ENCODE measurements at places on chromosomes 1 and 21.

DNA sequence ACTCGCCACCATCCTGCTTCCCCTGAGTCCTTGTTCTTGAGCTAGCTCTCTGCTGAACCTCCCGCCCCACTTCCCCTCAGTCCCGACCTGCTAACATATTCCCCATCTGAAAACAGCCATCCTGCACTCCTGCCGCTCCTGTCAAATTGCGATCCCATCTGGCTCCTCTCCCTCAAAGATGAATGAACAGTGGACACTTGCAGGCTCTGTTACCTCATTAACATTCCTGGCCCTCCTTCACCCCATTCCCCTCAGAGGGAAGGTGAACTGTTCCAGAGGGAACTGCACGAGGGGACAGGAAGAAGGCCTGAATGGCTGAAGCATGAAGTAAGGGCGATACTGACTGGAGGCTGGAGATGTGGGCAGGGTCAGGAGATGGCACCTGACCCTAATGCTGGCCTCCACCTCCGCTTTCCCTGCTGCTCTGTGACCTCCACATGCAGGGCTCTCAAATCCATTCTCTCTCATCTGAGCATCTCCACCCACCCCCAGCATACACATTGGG is 7.4 kb upstream of the CELSR2 start:
- DNase-seq, result no peak

- no peak for DNase-seq
Measured at GRCh38 chr21:16179773-16180172, 450.0 kb downstream of the USP25 start.

- peak; percentile 8 for DNase-seq
Measured at GRCh38 chr1:188642704-188643103, 1814.0 kb downstream of the PLA2G4A start.

GRCh38 chr1:223175032-223175431 is 32.0 kb upstream of the TLR5 start:
- peak; percentile 51 for DNase-seq

DNA sequence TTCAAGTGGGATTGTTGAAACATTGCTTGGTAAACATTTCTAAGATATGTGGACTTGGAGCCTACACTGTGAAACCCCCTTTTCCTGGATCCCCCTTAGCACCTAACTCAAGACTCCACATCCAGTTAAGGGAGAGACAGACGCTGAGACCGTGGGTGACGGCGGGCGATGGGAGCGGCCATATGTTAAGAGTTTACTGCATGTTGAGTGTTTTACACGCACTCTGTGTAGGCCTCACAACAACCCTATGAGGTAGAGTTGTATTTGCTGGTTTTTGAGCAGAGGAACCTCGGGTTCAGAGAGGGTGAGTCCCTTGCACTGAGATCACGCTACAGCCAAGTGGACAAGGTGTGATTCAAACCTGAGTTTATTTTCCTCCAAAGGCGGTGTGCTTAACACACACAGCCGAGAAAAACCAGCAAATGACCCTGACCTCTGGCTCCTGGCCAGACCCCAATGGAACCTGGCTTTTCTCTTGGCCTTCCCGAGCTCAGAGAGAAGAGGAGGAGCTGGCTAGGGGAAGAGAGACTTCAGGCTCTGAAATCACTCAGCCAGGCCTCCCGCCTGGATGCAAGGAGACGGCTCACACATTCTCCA is 46.9 kb upstream of the GOLT1A start:
- DNase-seq, result no peak

DNA sequence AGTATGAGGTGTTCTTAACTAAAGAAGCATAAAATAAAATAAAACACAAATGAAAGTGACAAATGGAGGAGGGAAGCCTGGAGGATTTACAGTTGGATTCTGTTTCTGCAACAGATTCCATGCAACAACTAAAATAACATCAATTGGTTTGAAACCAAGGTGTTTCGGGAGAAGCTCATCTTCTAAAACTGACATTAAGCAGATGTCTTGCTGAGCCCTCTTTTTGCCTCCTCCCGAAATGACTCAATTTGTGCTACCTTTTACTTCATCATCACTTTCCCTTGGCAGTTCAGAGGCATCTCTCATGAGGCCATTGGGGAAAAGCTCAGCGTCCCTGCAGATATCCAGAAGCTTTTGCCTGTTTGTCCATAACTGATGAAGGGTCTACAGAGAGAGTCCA is 121.6 kb upstream of the ADAR start:
- no peak for DNase-seq

GRCh38 chr1:1354271-1355247 is 3.8 kb downstream of the MXRA8 start:
- DNase-seq, result peak; percentile 53

DNA sequence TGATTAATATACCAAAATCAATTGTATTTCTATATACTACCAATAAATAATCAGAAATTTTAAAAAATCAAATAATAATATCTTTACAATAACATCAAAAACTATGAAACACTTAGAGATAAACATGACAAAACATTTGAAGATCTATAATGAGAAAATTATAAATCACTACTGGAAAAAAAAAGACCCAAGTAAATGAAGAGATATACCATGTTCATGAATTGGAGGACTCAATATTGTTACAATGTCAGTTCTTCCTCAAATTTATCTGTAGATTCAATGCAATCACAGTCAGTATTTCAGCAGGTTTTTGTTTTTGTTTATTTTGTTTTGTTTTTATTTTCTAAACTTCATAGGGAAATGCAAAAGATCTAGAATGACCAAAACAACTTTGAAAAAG is 4.2 kb upstream of the ITPKB start:
- no peak for DNase-seq

DNA sequence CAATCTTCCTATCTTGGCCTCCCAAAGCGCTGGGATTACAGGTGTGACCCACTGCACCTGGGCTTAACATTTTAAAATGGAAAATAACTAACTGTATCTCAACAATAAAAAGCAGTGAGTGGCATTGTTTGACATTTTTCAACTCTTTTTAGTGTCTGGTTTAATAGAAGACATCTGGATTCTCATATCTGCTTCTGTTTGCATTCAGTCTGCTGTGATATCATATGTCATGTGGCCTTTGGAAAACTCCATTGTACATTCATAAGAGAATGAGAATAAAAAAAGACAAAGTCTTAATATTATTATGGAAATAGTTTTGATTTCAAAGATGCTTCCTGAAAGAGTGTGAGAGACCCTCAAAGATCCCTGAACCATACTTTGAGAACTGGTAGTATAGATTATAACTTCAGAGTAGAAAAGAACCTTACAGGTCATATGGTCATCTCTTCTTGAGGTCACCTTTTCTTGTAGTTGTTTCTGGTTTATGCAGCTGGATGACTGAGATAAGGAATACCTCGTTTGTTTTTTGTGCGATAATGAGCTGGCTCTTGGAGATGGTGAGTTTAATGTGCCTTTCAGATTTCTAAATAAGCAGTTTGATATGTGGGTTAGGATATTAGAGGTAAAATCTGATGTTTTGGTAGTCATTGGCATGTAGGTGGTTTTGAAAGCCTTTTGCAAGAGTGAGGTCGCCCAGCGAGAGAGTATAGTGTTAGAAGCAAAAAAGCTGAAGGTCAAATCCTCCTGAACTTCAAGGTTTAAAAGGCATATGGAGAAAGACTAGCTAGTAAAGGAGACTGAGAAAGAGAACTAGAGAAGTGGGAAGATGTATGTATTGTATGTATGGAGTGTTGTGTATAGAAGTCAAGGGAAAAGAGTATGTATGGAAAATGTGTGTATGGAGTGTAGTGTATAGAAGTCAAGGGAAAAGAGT is 17.2 kb downstream of the CEP350 start:
- no peak for DNase-seq

- no peak for DNase-seq
Measured at GRCh38 chr1:113444857-113445256, 54.5 kb downstream of the MAGI3 start.

- DNase-seq, result no peak
Measured at GRCh38 chr1:218711884-218712674, 366.9 kb downstream of the TGFB2 start.

DNA sequence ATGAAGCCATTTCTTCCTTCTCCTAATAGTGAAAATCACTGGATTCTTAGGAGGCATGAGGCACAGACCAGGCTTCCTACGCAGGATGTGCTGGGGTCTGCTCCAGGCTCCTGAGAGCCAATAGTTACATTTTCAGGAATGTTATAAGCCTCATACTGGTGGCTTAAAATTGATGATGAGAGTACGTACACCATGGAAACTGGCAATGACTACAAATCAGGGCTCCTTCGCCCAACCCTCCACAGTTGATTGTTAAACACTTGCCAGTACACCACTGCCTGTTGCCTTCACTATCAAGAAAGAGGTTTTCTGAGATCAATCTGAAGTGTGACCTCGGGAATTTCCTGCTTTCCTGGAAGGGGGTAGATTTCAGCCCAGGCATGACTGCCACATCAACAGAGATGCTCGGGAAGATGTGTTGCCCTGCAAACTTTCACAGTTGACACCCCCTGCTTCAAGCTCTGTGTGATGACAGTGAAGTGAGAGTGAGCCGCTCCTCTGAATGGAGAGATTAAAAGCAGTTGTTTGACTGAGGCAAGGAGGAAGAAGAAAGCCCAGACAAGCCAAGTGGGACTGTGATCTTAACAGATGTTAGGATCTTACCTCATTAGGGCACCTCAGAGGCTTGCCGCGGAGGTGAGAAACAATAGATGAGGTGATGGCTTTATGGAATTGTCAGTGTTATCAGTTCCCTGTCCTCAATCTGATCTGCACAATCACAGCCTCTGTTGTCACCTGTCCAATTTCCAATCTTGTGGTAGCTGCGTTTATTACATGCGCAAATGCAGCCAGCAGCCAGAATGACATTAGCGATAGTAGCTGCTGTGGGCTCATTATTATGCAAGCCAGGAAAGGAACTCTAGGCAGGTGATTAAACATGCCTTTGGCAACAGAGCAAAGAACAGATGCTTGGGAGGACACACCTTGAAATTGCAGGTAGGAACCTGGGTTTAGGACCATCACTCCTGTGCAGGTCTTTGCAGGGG is 277.3 kb downstream of the KAZN start:
- peak; percentile 87 for DNase-seq

GRCh38 chr1:12075195-12076114 is 12.4 kb downstream of the TNFRSF8 start:
- DNase-seq, result no peak
